Caco-2 (cell line): ENCODE measurements at places on chromosomes 5 and 9.

GRCh38 chr5:542319-543311 lies 18.4 kb upstream of the SLC9A3 start:
- no peaks in the 10 kb centered on the region for H3K27me3 ChIP-seq
- H3K36me3 ChIP-seq: no peaks in the 10 kb centered on the region
- peaks cover 10% of the 10 kb centered on the region for H3K4me1 ChIP-seq
- no peak overlapping the region for H3K27ac ChIP-seq
- H3K4me3 ChIP-seq: no peak overlapping the region

- no peaks in the 10 kb centered on the region for H3K27me3 ChIP-seq
- H3K27ac ChIP-seq: no peak overlapping the region
- no peak for DNase-seq
- no peaks in the 10 kb centered on the region for H3K4me1 ChIP-seq
Observed at GRCh38 chr5:52498607-52499006, 289.1 kb upstream of the ITGA1 start.

DNA sequence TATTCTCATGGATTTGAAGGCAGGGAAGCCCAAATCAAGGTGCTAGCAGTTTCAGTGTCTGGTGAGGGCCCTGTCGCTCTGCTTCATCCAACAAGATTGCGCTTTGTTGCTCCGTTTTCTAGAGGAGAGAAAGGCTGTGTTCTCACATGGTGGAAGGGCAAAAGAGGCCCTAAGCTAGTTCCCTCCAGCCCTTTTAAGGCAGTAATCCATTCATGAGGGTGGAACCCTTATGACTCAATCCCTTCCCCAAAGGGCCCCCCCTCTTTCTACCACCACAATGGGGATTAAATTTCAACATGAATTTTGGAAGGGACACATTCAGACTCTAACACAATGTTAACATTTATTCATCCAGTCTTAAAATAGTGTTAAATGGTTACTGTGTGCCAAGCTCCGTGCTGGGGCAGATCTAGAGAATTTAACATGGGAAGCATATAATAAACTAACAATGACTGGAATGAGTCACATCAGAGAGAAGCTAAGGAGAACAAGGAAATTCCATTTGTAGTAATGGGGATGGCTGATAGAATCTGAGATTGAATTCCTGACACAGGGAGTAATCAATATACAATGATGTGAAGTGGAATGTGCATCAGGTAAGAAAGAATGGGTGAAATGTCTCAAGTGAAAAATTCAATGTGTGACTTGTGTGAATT lies 382.8 kb upstream of the ZNF608 start:
- DNase-seq: no peak
- no peaks in the 10 kb centered on the region for H3K27me3 ChIP-seq
- no peaks in the 10 kb centered on the region for H3K36me3 ChIP-seq
- no peaks in the 10 kb centered on the region; the same call in 1 of the 2 replicates for H3K4me1 ChIP-seq

- H3K27me3 ChIP-seq: no peaks in the 10 kb centered on the region
- no peaks in the 10 kb centered on the region for H3K4me1 ChIP-seq
- H3K36me3 ChIP-seq: no peaks in the 10 kb centered on the region
- H3K27ac ChIP-seq: no peak overlapping the region
- H3K4me3 ChIP-seq: no peak overlapping the region
Observed at GRCh38 chr9:1969160-1969559, 46.0 kb upstream of the SMARCA2 start.

DNA sequence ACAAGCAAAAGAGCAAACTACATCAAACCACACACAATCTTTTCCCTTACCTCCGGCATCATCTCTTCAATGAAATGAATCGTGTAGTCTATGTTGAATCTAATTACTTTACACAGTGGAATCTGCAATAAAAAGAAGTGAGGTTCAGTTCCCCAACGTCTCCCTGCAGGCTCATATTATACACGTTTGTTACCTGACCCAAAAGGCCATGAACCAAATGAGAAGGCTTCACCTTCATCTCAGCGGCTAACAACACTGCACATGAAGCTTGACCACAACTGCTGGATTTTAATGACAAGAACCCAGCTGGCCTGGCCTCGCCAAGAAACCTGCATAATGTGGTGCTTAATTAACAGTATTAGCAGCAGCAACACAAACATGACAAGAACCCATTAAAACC lies 45.5 kb downstream of the DROSHA start:
- no peak for DNase-seq
- no peak overlapping the region for H3K27ac ChIP-seq
- H3K4me3 ChIP-seq: no peak overlapping the region
- H3K4me1 ChIP-seq: no peaks in the 10 kb centered on the region
- no peaks in the 10 kb centered on the region for H3K27me3 ChIP-seq

- no peaks in the 10 kb centered on the region for H3K36me3 ChIP-seq
- DNase-seq: no peak
- no peaks in the 10 kb centered on the region for H3K4me1 ChIP-seq
- H3K4me3 ChIP-seq: no peak overlapping the region
- H3K27me3 ChIP-seq: no peaks in the 10 kb centered on the region
Observed at GRCh38 chr5:121144764-121145163, 680.7 kb downstream of the PRR16 start.

GRCh38 chr5:5155617-5156016 lies 15.5 kb downstream of the ADAMTS16 start:
- H3K36me3 ChIP-seq: no peaks in the 10 kb centered on the region
- DNase-seq: no peak
- H3K27me3 ChIP-seq: no peaks in the 10 kb centered on the region
- H3K4me3 ChIP-seq: no peak overlapping the region
- no peaks in the 10 kb centered on the region for H3K4me1 ChIP-seq
- H3K27ac ChIP-seq: no peak overlapping the region

- H3K4me1 ChIP-seq: no peaks in the 10 kb centered on the region
- no peaks in the 10 kb centered on the region for H3K27me3 ChIP-seq
- no peak overlapping the region for H3K4me3 ChIP-seq
- no peak for DNase-seq
- no peak overlapping the region for H3K27ac ChIP-seq
Observed at GRCh38 chr9:81777482-81777881, 88.1 kb upstream of the TLE1 start.
